Stimulated activated CD8-positive, alpha-beta memory T cell treated with anti-CD3 and anti-CD28 coated beads, Interleukin-4, amount 100 ng/mL, for 24 hours (primary cell): ENCODE measurements at places on chromosomes 3 and 15.

DNA sequence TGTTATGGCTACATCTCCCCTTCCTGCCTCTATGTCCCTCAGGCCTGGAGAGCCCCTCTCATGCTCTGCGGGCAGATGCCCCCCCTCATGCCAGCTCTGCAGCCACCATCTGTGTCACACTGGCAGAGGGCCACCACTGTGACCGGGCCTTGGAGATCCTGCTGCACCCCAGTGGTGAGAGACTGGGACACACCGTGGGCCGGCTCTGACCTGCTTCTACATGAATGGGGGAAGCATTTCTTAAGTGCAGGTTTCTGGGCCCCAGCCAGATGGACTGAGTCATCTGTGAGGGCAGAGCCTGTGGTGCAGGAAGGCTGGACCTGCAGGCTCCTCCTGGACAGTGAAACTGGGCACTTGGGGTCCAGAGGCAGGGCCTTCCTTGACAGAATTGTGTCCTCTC is 4.8 kb downstream of the VWA5B2 start:
- no peak for DNase-seq

DNA sequence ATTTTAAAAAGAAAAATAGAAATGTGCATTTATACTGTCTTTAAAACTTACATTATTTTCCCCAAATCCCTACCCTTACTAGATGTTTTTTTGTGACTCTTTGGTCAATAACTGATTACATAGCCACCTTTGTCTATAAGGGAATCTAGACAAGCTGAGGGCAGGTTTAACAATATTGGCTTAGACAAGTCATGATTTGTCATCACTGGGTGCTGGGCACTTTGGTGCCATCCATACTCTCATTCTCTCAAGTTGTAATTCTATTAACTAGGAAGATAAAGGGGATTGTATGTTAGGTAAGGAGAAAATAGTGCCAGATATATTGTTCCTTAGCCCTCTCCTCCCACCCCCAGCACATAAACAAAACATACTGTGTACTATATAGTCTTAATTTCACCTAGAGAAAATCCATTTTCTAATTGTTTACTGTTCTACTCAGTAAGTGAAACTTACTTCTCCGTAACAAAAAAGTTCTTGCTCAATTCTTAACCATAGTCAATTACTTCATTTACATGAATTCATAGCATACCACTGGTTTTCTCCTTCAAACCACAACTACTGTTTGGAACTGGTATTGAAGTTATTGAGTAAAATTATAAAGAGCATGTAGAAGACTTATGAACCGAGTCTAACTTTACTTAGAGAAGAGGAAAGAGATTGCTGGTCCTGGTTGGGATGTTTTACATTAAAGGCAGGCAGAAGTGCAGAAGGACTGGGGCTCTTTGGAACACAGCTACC is 877.1 kb downstream of the PDCD6IP start:
- DNase-seq = no peak

DNA sequence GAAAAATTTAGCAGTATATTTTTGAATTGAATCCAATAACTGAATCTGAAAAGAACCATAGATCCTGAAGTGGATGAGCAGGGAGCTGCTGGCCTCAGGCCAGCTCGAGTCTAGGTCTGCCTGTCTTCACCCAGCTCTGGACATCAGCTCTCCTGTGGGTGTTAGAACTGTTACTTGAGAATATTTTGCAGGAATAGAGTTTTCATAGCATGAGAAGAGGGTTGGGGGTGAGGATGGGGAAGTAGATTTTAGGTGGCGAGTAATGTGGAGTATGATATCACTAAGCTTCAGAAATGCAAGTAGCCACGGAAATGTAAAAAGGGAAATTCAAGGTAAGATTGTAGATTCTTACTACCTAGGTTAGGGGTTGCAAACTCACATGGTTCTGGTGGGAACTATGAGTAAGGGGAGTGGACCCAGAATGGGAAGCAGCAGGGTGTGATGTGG is 6.2 kb downstream of the RAB8B start:
- no peak for DNase-seq

GRCh38 chr3:167110901-167111300 is 269.2 kb downstream of the ZBBX start:
- no peak for DNase-seq

GRCh38 chr15:79682851-79683288 is 213.9 kb downstream of the MTHFS start:
- DNase-seq = no peak

DNA sequence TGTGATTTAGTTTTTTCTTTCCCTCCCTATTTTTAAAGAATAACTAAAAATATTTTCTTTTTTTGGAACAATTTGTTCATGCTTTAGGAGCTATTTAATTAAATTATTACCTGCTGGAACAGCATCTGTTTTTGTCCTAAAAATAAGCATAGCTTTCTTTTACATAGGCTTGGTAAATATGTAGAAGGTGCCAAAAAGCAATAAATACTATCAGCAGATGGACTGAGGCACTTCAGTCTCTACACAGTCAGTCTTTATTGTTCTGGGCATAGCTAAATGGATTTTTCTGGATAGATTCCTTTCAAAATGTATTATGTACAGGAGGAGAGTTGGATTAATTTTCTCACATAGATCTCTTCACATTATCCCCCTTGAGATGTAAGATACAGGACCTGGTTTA is 223.5 kb downstream of the NAALADL2 start:
- DNase-seq = no peak

- no peak for DNase-seq
Observed at GRCh38 chr15:58951388-58952007, 18.0 kb upstream of the SLTM start.

DNA sequence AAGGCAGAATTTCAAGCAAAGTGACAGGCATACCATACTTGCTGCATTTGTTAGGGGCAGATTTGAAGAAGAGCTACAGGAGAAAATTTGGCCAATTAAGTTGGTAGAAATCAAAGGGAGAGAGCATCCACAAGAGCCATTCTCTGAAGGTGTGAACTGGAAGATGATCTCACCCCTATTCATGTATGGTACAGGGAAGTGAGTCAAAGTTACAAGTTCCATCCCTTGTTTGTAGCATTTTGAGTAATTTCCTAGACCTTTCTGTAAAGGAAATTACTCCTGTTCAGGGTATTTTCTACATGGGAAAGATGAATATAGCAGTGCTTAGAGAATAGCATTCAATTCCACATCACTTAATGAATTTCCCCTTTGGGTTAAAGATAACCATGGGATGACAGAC is 28.4 kb downstream of the TTC14 start:
- DNase-seq = no peak

- DNase-seq = no peak
Observed at GRCh38 chr3:33795131-33795530, 3.3 kb upstream of the PDCD6IP start.

DNA sequence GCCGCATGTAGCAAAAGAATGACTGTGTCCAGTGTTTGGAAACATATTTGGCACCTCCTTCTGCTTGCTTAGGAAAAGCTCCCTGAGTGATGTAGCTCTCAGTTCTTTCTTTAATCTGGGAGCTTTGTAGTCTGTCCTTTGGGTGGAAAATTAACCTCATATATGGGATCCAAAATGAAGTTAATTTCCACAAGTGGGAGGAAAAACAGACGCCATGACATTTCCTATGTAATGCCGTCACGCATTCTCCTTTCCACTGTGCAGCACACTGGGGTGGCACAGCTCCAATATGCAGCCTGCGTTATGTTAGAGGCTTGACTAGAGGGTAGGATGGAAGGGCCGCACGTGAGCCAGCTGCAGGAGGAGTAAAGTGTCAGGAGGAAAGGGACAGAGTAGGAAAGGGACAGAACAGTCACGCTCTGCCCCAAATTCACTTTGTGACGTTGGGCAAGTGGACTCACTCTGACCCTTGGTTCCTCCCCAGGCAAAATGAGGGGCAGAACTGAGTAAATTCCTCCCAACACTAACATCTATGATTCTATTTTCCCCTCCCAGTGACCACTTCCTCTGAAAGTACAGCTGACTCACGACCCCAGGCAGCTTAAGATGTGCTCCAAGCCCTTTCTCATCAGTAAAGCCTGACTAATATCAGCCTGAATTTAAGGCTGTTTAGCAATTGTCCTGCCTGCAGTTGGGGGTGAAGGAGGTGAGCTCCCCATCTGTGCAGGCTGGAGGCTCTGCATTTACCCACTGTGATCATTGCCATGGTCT is 176.5 kb upstream of the PFN2 start:
- DNase-seq = no peak

DNA sequence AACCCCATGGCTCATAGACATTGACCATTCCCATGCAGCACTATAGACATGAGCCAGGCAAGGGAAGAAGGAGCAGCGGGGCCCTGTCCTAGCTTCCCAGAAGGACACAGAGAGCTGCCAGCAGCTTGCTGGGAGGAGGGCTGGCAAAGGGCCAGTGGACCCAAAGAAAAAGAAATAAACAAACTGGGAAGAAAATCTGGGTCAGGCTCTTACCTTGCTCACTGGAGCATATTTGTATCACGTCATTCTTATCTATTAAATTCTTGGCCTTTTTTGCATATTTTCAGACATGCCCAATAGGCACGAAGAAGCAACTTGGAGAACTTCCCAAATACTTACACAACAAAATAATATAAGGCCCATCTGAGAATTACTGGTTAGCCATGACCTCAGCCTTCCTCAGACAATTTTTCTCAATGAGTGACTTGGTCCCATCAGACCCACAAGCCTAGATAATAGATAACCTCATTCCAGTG is 28.4 kb downstream of the RASGRP1 start:
- no peak for DNase-seq

DNA sequence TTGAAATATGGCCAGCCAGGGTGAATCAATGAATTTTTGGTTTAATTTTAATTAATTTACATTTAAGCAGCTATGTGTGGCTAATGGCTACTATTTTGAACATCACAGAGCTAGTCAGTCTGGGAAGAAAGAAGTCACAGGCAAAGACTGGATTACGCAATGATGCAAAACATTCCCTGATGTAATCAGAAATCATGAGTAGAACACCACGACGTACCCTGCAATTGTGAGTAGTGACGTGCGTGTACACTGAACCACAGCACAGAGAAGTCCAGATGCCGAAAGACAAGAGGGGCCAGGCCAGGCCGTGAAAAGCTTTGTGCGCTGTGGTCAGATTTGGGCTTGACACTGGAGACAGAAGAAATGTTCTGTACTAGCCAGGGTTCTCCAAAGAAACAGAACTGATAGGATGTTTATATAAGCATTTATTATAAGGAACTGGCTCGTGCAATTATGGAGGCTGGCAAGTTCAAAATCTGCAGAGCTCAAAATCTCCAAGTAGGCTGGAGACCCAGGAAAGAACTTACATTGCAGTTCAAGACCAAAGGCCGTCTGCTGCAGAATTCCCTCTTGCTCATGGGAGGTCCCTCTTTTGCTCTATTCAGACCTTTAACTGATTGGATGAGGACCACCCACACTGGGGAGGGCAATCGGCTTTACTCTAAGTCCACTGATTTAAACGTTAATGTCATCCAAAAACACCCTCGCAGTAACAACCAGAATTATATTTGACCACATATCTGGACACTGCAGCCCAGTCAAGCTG is 44.6 kb downstream of the SH3BP5 start:
- no peak for DNase-seq

GRCh38 chr3:176867681-176868663 is 329.3 kb downstream of the TBL1XR1 start:
- DNase-seq = no peak

GRCh38 chr3:122458992-122459391 is 43.1 kb upstream of the WDR5B start:
- DNase-seq = no peak

GRCh38 chr3:76873532-76874242 is 166.2 kb upstream of the ROBO2 start:
- no peak for DNase-seq

DNA sequence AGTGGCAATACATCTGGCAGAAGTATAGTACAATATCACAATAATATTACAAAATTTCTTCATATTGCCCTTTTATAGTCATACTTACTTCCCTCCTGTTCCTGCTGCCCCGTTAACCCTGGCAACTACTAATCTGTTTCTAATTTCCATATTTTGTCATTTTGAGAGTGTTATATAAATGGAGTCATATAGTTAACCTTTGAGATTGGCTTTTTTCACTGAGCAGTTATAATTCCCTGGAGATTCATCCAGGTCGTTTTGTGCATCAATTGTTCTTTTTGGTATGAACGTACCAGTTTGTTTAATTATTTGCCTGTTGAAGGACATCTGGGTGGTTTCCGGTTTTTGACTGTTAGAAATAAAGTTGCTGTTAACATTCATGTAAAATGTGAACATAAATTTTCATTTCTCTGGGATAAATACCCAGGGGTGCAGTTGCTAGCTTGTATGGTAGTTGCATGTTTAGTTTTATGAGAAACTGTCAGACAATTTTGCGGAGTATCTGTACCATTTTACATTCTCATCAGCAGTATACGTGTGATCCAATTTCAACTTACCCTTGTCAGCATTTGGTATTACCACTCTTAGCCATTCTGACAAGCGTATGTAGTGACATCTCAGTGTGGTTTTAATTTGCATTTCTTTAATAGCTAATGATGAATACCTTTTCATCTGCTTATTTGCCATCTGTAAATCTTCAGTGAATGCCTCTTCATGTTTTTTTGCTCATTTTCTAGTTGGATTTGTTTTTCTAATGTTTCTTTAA is 32.2 kb upstream of the IL20RB start:
- no peak for DNase-seq

- DNase-seq = no peak
Observed at GRCh38 chr3:49785565-49786356, 581 bp downstream of the IP6K1 start.

DNA sequence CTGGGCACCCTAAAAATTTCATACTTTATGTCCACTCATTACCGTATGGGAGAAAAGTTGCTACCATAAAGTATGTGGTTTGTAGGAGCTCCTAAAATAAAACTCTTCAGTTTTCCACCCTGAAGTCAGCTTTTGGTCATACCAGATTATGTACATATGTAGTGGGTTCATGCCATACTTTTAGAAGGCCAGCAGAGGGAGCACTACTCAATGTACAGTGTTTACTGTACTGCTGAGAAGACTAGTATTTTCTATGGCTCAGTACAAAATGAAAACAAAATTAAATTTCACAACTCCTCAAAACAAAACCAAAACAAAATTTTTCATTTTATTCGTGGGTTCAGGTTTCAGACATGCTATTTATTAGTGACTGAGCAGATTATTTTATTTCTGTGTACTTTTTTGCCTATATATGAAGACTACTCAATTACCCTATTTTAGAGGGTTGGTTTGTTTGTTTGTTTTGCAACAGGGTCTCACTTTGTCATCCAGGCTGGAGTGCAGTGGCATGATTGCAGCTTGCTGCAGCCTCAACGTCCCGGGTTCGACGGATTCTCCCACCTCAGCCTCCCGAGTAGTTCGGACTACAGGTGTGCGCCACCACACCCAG is 24.3 kb downstream of the NXPE3 start:
- no peak for DNase-seq

DNA sequence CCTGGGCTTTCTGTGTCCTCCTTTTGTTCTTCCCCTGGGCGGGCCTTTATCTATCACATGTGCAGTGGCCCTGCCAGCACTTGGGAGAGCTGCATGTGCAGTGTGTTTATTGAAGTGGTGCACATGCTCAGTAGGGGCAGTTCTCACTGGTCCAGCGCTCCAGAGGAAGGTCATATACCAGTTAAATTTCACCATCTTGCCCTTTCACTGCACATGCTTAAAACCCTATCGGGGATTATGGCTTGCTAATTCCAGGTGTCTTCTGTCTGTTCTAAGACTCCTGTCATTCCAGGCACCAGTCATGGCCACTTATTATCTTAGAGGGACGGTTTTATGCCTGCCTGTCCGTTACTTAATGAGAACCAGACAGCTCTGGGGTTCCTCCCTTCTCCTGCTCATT is 52.2 kb downstream of the ROPN1B start:
- DNase-seq = no peak

GRCh38 chr15:93340406-93340805 is 251.4 kb upstream of the RGMA start:
- no peak for DNase-seq
